ENCODE measurements at places on chromosomes 13 and 19. TPM values are rescaled to one million over a fixed set of nuclear protein-coding genes. Genes with fewer than 3 reads are reported as not detected.

GRIN2D gene
- total RNA-seq: 2.1 TPM

RPS16 gene
- total RNA-seq: 1,735 TPM

FLT3LG gene
- 4.7 TPM for total RNA-seq

CEACAM19 gene
- 13.0 TPM for total RNA-seq

OXGR1 gene
- total RNA-seq: not detected

EXOC3L2 gene
- total RNA-seq: 0.66 TPM

CABP5 gene
- not detected for total RNA-seq

HSH2D gene
- total RNA-seq: not detected

FCAR gene
- total RNA-seq: not detected

UQCR11 gene
- total RNA-seq: 223 TPM

AZU1 gene
- total RNA-seq: not detected
